ENCODE measurements at places on chromosomes 2 and 18. TPM values are rescaled to one million over a fixed set of nuclear protein-coding genes. Genes with fewer than 3 reads are reported as not detected.

DNA sequence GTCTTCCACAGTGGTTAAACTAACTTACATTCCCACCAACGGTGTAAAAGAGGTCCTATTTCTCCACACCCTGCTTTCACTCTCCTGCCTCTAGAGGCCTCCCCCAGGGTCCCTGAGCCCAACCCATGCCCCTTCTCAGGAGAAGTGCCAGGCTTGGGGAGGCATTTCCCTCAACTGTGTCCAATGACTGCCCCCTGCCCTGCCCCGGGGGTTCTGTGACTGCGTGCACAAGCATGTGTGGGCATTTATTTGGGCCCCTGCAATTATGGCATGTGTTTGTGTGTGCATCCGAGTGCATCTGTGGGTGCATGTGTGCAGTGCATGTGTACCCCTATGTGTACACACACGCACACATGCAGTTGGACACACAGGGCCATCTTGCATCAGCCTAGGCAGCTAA is 57.3 kb downstream of the INHBB start:
- DNase-seq, result no peak

The PRSS56 gene
- total RNA-seq, result not detected

GRCh38 chr2:152875701-152876695 is 157.6 kb downstream of the ARL6IP6 start:
- DNase-seq, result no peak

DNA sequence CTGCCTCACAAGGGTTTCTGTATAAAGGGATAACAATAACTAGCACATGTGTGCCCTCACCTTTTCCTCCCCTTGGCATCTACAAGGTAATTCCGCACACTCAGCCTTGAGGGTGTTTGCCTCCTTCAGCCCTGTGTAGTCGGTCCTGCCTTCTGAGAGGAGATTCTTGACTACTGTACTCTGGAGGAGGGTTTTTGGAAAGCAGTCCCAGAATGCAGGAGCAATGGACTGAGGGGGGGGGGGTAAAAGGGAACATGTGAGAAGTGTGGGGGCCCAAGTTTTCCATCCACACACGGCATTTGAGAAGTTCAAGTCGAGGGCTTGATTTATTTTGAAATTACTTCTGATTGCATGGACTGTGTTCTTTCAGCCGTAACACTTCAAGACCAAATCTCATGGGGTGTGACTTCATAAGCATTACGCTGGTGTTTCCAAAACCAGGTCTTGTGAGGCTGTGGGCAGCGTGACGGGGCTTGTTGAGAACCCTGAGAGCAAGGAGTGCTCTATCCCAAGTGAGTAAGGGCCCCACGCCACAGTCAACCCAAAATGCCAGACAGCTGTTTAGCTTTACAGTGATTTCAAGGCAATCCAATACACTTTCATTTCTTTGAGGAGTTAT is 198.7 kb upstream of the MEIS1 start:
- no peak for DNase-seq

GRCh38 chr2:230097841-230098240 is 29.1 kb upstream of the SLC16A14 start:
- no peak for DNase-seq

DNA sequence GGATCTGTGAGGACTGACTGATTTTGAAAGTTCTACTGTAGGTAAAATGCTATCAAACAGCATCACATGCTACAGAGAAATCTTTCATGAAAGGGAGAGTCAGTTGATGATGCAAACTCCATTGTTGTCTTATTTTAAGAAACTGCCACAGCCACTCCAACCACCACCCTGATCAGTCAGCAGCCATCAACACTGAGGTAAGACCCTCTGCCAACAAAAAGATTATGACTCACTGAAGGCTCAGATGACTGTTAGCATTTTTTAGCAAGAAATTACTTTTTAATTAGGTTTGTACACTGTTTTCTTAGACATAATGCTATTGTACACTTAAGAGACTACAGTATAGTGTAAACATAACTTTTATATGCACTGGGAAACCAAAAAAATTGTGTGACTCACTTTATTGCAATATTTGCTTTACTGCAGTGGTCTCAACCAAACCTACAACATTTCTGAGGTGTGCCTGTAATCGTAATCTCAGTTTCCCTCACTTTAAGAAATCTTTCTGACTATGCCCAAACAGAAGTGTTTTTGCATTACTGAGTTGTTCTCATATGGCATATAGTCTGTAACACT is 42.8 kb downstream of the METTL8 start:
- DNase-seq, result no peak

- DNase-seq, result no peak
Measured at GRCh38 chr2:76464310-76464709, 753.6 kb upstream of the GCFC2 start.

GRCh38 chr2:240449764-240450531 is 14.5 kb downstream of the GPC1 start:
- peak; percentile 62 for DNase-seq

- no peak for DNase-seq
Measured at GRCh38 chr18:42961298-42961697, 154.2 kb downstream of the RIT2 start.

The PCARE gene
- total RNA-seq, result not detected
